CD4-positive, alpha-beta memory T cell (primary cell): ENCODE measurements at places on chromosomes 11 and 22.

- no peak for DNase-seq
Observed at GRCh38 chr11:57762235-57762861, 746 bp downstream of the CTNND1 start.

- no peak for DNase-seq
Observed at GRCh38 chr22:28413612-28414399, 265.8 kb downstream of the TTC28 start.

- peak; percentile 76 for DNase-seq
Observed at GRCh38 chr11:62593434-62594044, 2.2 kb upstream of the TUT1 start.

- no peak for DNase-seq
Observed at GRCh38 chr11:87038235-87038977, 672 bp downstream of the TMEM135 start.

DNA sequence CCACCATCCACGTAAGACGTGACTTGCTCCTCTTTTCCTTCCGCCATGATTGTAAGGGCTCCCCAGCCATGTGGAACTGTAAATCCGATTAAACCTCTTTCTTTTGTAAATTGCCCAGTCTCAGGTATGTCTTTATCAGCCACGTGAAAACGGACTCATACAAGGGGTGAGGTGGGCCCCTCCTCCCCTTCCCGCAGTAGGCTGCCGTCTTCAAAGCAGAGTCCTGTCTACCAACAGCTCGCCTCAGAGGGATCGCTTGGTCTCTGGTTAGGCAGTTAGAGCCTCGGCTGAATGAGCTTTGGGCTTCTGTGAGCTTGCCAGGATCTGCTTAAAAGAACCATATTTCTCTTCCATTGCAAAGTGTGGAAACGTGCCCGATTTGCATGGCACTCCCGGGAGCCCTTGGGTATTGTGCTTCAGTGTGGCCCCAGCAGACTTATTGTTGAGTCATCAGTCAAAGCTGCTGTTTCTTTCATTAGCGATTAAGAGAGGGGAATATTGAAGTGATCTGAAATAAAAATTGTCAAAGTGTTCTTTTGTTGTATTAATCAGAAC is 338.3 kb downstream of the TBC1D22A start:
- DNase-seq: no peak

GRCh38 chr11:74777877-74778276 is 29.2 kb downstream of the RNF169 start:
- DNase-seq: no peak

- DNase-seq: no peak
Observed at GRCh38 chr11:44875037-44875436, 75.6 kb downstream of the TP53I11 start.

DNA sequence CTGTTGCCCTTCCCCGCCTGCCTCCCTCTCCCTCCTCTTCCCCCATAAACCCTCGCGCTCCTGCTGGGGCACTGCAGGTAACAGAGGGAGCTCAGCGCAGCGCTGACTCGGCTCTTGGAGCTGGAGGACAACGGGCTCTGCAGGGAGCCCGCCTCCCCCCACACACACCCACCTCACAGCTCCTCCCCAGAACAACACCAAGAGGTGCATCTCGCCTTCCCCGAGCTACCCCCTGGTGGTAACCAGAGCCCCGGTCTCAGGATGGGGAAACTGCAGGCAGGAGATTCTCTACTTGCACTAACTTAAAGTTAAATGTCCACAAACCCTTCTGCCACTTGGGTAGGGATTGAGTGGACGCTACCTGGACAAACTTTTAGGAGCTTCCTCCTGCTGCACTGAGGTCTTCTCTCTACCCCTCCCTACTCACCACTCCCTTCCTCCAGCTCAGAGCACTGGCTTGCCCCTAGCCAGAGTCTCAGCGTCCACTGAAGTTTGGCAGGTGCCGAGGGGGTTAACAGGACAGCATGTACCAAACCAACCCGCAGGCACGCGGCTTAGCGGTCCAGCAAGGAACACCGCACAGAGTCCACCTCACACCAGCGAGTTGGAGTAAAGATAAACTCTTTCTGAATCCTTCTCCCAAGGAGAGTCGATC is 4.0 kb upstream of the SCN4B start:
- peak; percentile 18 for DNase-seq

- DNase-seq: no peak
Observed at GRCh38 chr11:31805037-31805628, 6.0 kb downstream of the PAX6 start.

- DNase-seq: no peak
Observed at GRCh38 chr22:29811377-29811776, 26.7 kb downstream of the ASCC2 start.

DNA sequence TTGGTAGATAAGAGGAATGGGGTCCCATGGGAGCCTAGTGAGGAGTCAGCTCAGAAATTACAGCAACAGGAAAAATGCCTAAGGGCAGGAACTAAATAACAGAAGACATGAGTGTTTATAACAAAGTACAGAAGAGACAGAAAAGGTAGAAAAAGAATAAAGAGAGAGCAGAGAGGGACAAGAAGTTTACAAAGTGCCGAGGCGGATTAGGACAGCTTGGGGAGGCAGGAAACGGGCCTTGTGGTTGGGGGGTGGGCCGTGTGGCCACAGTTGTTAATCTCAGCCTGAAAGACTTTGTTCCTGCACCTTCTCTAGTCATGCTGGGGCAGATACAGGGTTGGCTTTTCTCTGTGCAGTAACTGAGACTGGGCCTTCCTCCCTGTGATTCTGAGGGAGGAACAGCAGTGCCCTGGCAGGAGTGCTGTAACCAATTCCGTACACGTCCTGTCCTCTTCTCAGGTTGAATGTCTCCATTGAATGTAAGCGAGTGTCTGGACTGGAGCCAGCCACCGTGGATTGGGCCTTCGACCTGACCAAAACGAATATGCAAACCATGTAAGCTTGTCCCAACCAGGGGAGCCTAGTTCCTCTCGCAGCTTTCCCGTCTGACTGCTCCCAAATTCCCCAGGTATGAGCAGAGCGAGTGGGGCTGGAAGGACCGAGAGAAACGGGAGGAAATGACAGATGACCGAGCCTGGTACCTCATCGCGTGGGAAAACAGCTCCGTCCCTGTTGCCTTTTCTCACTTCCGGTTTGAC is 13.2 kb downstream of the NAA40 start:
- DNase-seq: no peak

DNA sequence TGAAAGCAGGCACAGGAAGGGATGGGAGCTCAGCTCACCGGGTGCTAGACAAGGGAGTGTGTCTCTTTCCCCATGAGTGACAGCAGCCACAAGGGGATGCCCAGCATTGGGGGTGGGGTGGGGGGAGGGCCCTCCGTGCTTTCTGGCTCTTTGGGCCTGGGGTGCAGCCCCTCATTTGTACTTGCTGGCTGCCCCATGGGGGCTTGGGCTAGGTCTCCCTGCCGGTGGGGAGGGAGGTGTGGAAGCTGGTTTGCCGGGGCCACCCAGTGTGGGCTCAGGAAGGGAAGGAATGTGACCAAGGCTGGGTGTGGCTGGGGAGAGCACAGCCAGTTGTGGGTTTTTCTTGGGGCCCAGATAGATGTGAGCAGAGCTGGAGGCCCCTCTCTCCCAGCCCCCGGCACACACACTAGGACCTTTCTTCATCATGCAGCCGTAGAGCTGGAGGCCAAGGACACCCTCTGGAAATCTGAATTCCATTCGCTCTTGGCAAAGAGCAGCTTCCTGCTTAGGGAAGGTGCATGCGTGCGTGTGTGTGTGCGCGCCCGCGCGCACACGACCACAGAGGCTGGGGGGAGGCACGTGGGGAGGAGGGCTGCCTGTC is 25.8 kb downstream of the KCNQ1OT1 start:
- no peak for DNase-seq

GRCh38 chr22:20154602-20155187 is 3.8 kb upstream of the CCDC188 start:
- no peak for DNase-seq

DNA sequence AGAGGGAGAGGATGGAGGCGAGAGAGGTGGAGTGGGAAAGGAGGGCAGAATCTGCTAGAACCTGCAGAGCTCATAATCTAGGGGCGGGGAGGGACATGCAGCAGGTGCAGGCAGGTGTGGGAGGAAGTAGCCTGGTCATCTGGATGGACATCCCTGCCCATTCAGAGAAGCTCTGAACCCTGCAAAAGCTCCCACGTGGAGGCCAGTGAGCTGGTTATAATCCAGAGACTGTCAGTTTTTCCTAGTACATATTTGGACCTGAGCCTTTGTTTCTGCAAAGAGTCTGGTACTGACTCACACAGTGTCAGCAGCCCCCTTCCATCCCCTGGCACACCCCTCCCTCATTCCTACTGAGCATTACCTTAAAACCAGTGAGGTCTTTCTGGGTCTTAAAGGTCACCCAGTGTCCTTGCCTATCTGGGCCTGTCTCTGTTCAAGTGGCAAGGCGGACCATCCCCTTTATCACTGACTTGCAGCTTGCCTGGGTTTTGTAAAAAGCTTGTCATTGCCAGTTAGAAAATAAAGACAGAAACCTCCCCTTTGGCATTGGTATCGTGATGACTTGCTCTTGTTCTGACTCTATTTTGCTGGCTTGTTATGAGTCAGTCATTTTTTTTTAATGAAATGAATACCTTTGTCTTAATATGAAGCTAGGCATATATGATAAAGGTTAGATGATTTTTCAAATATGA is 26.1 kb downstream of the PTPRJ start:
- DNase-seq: peak; percentile 50
